ENCODE measurements at places on chromosomes 6 and 20.

GRCh38 chr6:109102762-109103161 is 7.5 kb downstream of the CEP57L1 start:
- no peak for DNase-seq

GRCh38 chr20:51419231-51419630 is 123.3 kb downstream of the NFATC2 start:
- no peak for DNase-seq

DNA sequence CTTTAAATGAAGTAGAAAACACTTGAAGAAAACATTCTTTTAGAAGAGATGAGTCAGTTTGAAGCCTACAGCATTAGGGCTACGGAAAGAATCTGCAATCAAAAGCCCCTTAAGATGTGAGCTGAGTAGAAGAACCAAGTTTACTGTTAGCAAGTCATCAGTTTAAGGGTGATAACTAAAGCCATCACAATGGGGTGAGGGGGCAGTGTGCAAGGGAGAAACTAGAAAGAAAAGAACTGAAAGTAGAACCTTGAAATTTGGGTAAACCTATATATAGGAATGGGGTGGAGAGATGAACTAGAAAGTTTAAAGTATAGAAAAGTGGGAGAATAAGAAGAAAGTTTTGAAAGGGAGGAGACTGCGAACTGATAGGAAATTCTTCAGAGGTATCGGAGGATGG is 212.9 kb downstream of the COL19A1 start:
- no peak for DNase-seq

DNA sequence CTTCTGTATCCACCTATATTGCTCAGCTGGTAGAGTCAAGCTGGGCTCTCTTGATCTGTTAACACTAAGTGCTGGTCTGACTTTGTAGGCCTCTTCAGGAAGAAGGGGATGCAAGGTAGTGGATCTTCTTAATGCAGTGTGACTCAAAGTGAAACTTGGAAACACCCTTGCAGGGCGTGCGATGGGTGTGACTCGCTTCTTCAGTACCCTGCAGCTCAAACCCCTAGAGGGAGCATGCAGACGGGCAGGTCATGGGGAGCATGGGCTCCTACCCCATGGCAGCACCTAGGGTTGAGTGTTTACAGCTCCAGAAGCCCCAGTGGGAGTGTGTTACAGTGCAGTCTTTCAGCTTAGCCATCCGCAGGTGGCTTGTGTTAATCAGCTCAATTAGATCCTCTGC is 757 bp upstream of the SAMD3 start:
- no peak for DNase-seq

GRCh38 chr6:151876122-151876521 is 68.6 kb downstream of the ESR1 start:
- DNase-seq = no peak
